ENCODE measurements at places on chromosomes 7 and 10.

- peak; percentile 7 for DNase-seq
These were observed 38.3 kb downstream of the LRRC72 start for GRCh38 chr7:16564909-16565426.

- DNase-seq: no peak
These were observed 447.8 kb upstream of the C7orf33 start for GRCh38 chr7:148142660-148143248.

DNA sequence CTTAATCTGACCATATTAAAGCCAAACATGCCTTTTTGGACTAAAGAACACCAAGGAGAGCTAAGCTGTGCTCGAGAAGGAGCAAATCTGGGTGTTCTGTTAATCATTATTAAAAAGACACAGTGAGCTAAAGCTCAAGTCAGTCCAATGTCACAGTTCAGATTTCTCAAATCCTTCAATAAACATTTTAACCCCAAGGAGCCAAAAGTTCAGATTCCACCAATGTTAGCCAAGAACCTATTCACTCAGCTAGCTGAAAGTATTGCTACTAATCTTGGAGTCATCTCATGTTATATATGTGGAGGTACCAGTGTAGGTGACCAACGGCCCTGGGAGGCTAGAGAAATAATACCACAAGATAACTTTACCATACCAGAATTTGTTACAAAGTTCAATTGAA, 14.5 kb upstream of the ZNF33B start:
- no peak for DNase-seq

GRCh38 chr7:42395607-42396006, 158.6 kb upstream of the GLI3 start:
- DNase-seq: no peak

- no peak for DNase-seq
These were observed at the start of gene ATG9B for GRCh38 chr7:151024435-151025056. Gene ATG9B, minus strand, starts transcription at chr7:151024494. Its CDS starts 71 bp downstream, at chr7:151024423.

DNA sequence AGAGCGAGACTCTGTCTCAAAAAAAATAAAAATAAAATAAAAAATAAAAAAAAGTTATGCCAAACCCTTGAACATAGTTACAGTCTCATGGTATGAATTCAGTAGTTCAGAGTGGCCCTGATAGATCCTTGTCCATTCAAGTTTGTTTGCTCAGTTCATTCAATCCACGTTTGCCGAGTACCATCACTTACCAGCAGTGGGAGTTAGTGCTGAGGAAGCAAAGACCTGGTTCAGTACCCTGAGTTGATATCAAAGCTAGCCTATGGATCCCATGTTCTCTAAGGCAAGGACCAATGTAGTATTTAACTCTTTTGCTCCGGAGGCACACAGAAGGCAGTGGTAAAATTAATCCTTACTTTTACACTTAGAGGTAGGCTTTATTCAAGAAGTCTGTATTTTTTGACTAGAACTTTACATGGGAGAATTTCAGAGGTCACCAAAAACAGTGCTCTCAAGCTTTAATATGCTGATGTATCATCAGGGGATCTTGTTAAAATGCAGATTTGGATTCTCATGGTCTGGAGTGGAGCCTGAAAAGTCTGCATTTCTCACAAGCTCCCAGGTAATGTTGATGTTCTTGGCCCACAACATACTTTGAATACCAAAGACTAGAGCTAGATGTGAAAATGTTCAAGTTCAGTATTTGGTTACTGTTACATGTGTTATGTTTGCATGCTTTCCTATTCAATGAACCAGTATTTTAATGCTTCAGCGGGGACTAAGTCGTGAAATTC, 38.1 kb upstream of the HBP1 start:
- no peak for DNase-seq

DNA sequence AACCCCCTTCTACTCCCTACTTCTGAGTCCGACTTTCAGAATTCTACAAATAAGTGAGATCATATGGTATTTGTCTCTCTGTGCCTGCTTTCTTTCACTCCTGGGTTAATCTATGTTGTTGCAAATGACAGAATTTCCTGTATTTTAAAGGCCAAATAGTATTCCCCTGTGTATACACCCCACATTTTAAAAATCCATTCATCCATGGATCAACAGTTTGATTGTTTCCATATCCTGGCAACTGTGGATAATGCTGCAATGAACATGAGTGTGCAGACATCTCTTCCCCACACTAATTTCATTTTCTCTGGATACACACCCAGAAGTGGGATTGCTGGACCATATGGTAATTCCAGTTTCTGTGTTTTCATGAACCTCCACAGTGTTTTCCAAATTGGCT, 225.8 kb upstream of the TCERG1L start:
- no peak for DNase-seq

DNA sequence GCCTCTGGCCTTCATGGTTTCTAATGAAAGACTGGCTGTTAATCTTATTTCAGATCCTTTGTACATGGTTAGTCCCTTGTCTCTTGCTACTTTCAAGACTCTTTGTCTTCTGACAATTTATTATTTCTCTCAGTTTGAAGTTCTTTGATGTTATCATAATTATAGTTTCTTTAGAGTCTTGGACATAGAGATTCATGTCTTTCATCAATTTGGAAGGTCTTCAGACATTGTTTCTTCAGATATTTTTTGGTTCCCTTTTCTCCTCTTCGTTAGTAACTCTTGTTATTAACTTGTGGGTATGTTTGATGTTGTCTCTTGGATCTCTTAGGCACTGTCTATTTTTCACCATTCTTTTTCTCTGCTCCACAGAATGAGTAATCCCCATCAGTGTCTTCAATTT, 8.7 kb downstream of the ZNF37A start:
- DNase-seq: no peak

- no peak for DNase-seq
These were observed 75.5 kb upstream of the RPA3 start for GRCh38 chr7:7793921-7794320.

DNA sequence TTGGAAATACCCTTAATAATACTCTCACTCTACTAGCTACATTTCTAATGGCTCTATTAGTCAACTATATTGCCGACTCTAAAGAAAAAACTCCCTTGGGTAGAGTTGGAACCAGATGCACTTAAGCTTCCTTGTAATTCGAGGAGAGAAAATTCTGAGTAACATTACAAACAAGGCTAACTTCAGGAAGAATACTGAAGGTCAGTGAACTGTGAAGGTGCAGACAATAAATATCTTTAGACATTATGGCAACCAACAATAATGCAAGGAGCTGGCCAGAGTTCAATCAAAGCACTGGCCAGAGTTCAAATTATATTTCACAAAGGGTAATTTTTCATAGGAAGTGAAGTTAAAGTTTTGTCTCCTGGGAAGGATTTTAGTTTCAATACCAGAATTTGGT, 40.7 kb upstream of the MRLN start:
- no peak for DNase-seq

DNA sequence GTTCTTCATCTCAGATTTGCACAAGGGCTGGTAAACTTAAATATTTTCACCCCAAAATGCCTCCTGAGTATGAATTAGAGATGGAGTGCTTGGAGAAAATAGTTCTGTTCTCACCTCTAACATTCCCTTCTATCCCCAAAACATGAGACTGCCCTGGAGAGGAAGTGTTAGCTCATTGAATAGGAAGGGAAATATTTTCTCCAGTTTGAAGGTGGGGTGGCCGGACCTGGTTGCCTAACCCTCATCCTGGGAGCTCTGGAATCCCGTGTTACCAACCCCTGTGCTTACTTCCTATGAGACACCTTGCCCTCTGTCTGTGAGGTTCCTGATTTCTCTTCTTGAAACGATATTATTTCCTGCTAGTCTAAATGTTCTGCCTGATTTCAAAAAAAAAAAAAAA, 779 bp downstream of the IFIT2 start:
- DNase-seq: no peak

DNA sequence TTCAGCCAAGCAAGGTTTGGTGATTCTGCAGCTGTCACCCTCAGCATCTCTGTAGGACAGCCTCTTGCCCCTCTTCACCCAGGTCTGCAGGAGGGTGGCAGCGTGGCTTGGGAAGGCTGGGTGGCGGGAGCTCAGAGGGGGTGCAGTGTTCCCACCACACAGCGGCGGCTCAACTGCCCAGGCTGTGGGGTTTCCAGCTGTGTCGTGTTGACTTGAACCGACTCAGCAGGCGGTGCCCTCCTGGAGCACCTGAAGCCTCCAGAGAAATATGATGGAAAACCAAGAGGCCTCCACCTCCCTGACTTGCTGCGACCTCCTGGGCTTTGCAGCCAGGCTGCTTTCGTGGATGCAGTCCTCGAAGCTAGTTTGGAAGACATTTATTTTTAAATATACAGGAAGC, 68.0 kb upstream of the KLF6 start:
- DNase-seq: no peak

GRCh38 chr7:77459311-77459726, 43.2 kb upstream of the GSAP start:
- DNase-seq: no peak

GRCh38 chr10:14740684-14741247, 33.9 kb downstream of the FAM107B start:
- no peak for DNase-seq

DNA sequence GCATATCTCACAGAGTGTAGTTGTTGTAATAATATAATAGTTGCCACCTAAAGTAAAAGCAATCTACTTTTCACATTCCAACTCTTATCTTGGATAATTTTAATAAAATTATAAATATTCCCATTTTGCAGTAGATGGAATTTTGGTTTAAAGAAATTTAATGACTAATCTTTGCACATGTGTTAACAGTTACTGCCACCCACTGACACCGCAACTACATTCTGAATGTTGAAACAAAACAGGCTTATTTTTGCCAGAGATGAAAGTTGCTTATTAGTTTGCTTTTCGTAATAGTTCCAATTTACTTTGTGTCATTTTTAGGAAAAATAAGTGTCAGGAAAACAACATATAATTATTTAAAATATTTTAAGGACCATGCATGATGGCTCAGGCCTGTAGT, 557.5 kb upstream of the PCDH15 start:
- no peak for DNase-seq

- DNase-seq: no peak
These were observed 33.5 kb upstream of the TTYH3 start for GRCh38 chr7:2598154-2598823.

DNA sequence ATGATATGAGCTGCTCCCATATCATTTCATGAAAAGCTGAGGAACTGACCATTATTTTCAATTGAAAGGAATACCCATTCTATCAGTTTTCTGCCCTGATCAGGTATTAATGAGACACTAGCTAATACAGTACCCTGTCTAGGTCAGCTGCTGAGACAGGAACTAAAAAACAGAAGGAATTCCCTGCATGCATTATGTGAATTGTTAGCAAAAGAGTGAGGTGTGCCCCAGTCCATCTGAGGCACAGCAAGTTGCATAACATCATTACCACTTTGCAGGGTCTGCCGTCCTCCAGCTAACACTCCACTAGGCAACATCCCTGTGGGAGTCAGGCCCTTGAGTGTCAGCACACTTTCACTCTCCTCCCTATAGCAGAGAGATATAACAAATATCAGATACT, 11.1 kb upstream of the MSS51 start:
- DNase-seq: no peak

GRCh38 chr10:26438534-26439341, 597 bp downstream of the APBB1IP start:
- DNase-seq: peak; percentile 73

- no peak for DNase-seq
These were observed 1.0 kb downstream of the LRRC17 start for GRCh38 chr7:102913826-102914225.

- no peak for DNase-seq
These were observed at the start of gene FOXL3 for GRCh38 chr7:289756-290553. Gene FOXL3, plus strand, starts transcription at chr7:290170. Its CDS starts 0 bp downstream, at chr7:290170.

DNA sequence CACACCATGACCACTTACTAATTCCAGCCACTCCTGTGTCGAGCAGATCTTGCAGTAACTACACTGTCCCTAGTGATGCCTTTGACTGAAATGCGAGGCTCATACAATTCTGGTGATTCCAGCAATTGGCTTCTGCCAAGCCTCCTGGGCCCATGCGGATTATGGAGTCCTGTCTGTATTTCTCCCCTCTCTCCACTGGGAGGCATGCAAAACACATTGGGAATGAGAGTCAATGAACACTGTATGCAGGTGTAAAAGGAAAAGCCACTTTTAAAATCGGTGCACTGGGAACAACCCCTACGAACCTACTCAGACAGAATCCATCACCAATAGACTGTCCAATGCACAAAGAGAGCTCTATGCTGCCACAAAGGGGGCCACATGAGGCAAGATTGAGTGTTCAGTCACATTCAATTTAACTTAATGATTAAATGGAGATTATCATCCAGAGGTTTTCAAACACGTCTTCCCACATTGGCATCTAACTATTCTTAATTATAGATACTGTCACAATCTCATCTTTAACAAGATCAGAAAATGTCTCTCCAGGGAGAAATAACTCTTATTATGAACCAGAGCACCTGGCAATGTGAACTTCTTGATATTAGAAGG, 550.6 kb downstream of the GLRX3 start:
- DNase-seq: no peak

- no peak for DNase-seq
These were observed 96.2 kb downstream of the SGMS1 start for GRCh38 chr10:50527442-50528043.

DNA sequence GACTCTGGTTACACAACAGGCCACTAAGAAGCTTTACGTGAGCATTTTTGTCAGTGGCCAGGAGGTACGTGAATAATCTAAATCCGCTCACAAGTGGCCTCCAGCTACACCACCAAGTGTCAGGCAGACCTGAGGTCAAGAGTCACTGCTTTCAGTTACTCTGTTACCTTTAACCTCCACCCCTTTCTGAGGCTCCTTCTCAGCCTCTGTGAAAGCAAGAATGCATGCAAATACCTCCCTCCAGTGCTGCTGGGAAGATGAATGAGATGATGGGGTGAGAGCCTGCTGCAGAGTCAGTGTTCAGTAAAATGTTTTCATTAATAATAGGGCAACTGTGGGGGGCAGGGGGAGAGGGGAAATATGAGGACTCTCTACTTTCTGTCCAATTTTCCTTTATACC, 11.2 kb downstream of the DDC start:
- no peak for DNase-seq

DNA sequence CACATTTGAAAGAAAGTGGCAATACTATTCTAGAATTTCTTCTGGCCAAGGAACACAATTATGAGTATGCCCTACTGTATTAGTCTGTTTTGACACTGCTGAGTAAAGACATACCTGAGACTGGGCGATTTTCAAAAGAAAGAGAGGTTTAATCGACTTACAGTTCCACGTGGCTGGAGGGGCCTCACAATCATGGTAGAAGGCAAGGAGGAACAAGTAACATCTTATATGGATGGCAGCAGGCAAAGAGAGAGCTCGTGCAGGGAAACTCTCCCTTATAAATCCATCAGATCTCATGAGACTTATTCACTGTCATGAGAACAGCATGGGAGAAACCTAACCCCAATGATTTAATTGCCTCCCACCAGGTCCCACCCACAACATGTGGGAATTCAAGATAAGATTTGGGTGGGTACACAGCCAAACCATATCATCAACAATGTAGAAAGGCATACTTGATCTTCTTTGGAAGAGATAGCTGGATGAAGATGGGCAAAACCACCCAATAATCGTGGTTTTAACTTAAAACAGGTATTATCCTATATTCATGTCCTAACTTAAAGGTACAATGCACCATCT, 113.9 kb downstream of the ETV1 start:
- no peak for DNase-seq
